Activated CD8-positive, alpha-beta memory T cell treated with anti-CD3 and anti-CD28 coated beads, Interleukin-2, amount 50 U/mL, for 48 hours (primary cell): ENCODE measurements at places on chromosomes 2 and 18.

GRCh38 chr2:163944347-163944737, 208.5 kb upstream of the FIGN start:
- DNase-seq = no peak

DNA sequence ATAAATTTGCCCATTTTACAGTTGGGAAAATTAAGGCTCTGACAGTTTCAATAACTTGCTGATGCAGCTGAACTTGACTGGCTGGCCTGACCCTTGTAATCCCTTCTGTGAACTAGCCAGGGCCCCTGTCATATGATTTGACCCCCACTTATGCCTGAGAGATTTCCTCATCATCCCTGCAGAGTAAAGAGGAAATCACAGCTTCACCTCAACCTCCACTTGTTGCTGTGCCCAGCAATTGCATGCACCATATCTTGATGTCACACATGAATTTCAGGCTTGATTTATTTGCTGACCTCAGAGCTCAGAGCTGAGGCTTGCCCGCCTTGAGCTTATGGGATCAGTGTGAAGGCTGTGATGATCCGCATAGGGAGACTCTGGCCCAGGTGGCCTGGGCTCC, 108.1 kb downstream of the ACOXL start:
- DNase-seq = no peak

DNA sequence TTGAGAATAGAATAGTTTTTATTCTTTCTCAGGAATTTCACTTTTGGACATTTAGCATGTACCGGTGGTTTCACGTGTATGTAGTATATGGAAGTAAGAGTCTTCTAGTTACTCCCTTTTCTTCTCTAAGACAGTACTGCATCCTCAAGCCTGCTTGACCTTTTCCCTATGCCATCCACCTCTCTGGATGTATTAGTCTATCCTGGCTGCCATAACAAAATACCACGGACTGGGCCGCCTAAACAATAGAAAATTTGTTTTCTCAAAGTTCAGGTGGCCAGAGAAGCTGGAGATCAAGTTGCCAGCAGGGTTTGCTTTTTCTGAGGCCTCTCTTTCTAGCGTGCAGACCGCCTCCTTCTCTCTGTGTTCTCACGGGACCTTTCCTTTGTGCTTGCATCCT, 1.3 kb upstream of the CMPK2 start:
- no peak for DNase-seq

- DNase-seq = no peak
Measured at GRCh38 chr2:46534589-46534988, 55.2 kb downstream of the TMEM247 start.

GRCh38 chr2:75146606-75147332, 52.6 kb downstream of the TACR1 start:
- no peak for DNase-seq
